ENCODE measurements at places on chromosomes 12 and 14. TPM values are rescaled to one million over a fixed set of nuclear protein-coding genes. Genes with fewer than 3 reads are reported as not detected.

GRCh38 chr12:9870286-9870866 lies 1.2 kb upstream of the CLEC2B start:
- no peaks in the 10 kb centered on the region for H3K27me3 ChIP-seq
- no peaks in the 10 kb centered on the region for H3K4me1 ChIP-seq
- H3K4me3 ChIP-seq: no peak overlapping the region
- H3K36me3 ChIP-seq: no peaks in the 10 kb centered on the region
- no peak overlapping the region for H3K27ac ChIP-seq
- no peak for DNase-seq

DNA sequence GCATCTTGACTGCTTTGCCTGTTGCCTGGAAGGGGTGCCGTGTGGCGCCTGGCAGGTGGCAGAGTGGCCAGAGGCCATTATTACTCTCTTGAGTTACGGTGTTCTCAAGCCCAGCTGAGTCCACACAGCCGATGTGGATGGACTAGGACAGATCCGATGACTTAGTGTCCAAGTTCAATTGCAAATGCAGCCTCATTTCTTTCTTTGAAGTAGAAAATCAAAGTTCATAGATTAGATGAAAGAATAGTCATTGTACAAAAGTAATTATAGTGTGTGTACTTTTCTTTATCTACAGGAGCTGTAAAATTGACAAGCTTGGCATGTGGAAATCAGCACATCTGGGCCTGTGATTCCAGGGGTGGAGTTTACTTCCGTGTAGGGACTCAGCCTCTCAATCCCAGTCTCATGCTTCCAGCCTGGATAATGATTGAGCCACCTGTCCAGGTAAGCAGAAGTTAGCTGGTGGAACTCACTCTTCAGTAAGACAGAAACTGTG lies 44.7 kb downstream of the ANKRD9 start:
- H3K4me1 ChIP-seq: no peaks in the 10 kb centered on the region
- no peak overlapping the region for H3K4me3 ChIP-seq
- no peak overlapping the region for H3K27ac ChIP-seq
- no peak for DNase-seq

- H3K27me3 ChIP-seq: peaks cover 5% of the 10 kb centered on the region
- no peak for DNase-seq
- no peak overlapping the region for H3K27ac ChIP-seq
- H3K4me3 ChIP-seq: no peak overlapping the region
- H3K4me1 ChIP-seq: no peaks in the 10 kb centered on the region
- no peaks in the 10 kb centered on the region for H3K36me3 ChIP-seq
These were observed 11.2 kb upstream of the MAGOHB start for GRCh38 chr12:10624605-10625004.

DNA sequence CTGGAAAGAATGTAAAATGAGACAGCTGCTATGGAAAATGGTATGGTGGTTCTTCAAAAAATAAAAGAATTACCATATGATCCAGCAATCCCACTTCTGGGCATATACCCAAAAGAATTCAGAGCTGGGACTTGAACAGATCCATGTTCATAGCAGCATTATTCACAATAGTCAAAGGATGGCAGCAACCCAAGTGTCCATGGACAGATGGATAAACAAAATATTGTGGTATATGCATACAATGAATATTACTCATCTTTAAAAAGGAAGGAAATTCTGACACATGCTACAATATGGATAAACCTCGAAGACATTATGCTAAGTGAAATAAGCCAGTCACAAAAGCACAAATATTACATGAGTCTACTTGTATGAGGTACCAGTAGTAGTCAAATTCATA lies 9.1 kb downstream of the RAB2B start:
- no peaks in the 10 kb centered on the region for H3K4me1 ChIP-seq
- H3K36me3 ChIP-seq: peaks cover 69% of the 10 kb centered on the region
- no peak overlapping the region for H3K4me3 ChIP-seq
- H3K27ac ChIP-seq: no peak overlapping the region
- no peaks in the 10 kb centered on the region for H3K27me3 ChIP-seq

The OR6C75 gene
- not detected for total RNA-seq

The CLEC6A gene
- not detected for total RNA-seq

The VRK1 gene
- 45.8 TPM for total RNA-seq

Measured in endodermal cell (in vitro differentiated cells).